ENCODE measurements at places on chromosomes 6 and 20. TPM values are rescaled to one million over a fixed set of nuclear protein-coding genes. Genes with fewer than 3 reads are reported as not detected.

The LYRM2 gene
- 33.7 TPM for total RNA-seq

The LAMA4 gene
- 2.0 TPM for total RNA-seq

The BEND3 gene
- total RNA-seq: 3.7 TPM

The LAMP5 gene
- total RNA-seq: 2.3 TPM

The RIN2 gene
- total RNA-seq: 22.8 TPM

The MOG gene
- not detected for total RNA-seq

The MYCT1 gene
- 0.61 TPM for total RNA-seq

The ROMO1 gene
- total RNA-seq: 185 TPM

The TSBP1 gene
- total RNA-seq: not detected

The TBXT gene
- total RNA-seq: not detected

The CRISP2 gene
- not detected for total RNA-seq

The OPRM1 gene
- not detected for total RNA-seq

- DNase-seq: no peak
Measured at GRCh38 chr6:16974387-16974673, 127.5 kb upstream of the STMND1 start.

DNA sequence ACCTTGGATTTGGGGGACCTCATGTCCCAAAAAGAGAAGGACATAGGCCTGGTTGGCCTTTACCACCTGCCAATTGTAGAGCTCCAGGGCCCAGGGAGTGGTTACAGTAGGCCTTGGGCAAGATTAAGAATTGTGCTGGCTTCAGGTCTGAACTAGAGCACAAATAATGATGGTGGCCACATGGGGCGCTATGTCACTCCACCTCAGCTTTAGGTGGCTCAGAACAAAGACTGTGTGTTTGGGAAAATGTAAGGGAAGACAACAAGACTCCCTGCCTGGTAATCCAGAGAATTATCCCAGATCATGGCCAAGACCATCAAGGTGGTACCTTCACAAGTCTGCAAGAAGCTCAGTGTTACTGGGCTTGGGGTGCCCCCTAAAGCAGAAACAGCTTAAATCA lies 224.9 kb upstream of the OPRM1 start:
- no peak for DNase-seq

DNA sequence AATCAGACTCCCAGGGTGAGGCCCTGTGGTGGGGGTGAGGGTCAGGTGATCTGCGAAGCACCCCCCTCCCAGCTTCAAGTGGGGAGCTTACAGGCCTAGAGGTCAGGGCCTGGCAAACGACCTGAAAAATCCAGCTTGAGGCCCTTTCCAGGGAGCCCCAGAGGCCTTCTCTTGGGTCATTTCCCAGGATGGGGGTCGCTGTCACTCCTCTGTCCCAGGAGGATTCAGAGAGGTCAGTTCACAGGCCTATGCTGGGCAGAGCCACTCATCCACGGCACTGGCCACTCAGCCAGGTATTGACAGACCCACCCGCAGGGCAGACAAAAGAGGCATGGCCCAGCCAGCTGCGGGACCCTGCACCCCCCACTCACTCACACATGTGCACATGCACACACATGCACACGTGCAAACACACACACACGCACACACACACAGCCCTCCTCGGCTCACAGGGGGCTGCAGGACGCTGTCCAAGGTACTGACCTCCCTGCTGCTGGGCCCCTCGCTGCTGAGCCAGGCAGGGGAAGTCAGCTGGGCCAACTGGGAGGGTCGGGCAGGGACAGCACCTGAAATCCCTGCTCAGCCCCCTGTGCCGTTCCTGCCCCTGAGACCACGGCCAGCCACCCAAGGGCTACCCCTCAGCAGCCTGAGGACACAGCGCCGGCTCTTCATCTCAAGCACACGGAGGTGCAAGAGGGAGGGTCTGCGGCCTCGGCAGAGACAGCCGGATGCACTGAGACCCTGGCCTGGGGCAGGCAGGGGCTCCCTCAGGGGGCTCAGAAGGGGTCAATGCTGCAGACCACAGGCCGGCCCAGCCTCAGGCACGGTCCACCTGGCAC lies 113.8 kb downstream of the TAF4 start:
- peak; percentile 15 for DNase-seq

DNA sequence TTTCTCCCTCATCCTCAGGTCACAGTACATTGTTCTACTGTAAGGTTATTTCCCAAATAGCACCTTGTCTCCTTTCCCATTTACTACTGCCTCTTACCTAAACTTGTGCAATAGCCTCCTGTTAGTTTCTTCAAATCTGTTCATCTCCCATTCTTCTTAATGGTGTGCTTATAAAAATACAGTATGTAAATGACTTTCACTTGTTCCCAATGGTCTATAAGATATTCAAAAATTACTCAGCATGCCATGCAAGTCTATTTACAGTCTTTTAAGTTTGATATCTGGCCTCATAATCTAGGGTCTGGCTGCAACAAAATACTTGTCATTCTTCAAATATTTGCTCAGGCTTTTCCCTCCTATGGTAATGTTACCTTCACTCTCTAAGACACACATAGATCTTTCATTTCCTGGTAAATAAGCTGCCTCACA lies 31.5 kb upstream of the RHAG start:
- no peak for DNase-seq

GRCh38 chr20:20003031-20003954 lies 13.9 kb upstream of the NAA20 start:
- DNase-seq: no peak

DNA sequence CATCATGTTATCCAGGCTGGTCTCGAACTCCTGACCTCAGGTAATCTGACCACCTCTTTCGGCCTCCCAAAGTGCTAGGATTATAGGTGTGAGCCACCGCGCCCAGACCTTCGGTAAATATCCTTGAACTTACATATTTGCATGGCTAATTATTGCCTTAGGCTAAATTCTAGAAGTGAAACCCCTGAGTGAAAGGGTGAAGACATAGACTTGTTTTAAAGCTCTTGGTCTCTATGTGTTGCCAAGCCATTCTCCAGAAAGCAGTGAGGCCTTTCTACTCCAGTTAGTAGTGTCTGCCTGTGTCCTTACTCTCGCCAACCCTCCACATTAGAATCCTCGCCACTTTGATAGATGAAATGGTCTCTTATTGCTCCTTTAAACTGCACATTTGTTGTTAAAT lies 2.6 kb upstream of the NOTCH4 start:
- no peak for DNase-seq

DNA sequence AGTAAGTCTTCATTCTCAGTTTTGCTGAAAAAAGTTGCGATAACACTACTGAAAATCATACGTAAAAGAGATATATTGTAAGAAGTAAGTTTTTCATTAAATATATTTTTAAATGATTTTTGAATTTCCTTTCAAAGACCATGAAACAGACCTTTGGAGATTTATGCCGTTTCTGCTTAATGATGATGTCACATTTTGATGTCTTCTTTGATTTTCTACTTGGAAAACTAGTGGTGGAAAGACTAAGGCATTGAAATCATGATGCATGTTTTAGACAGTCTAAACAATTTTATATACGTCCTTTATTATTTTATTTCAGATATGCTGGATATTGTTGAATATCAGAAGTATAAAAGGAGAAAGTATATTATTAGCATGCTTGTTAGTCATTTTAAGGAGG lies 33.7 kb downstream of the EYA4 start:
- no peak for DNase-seq

DNA sequence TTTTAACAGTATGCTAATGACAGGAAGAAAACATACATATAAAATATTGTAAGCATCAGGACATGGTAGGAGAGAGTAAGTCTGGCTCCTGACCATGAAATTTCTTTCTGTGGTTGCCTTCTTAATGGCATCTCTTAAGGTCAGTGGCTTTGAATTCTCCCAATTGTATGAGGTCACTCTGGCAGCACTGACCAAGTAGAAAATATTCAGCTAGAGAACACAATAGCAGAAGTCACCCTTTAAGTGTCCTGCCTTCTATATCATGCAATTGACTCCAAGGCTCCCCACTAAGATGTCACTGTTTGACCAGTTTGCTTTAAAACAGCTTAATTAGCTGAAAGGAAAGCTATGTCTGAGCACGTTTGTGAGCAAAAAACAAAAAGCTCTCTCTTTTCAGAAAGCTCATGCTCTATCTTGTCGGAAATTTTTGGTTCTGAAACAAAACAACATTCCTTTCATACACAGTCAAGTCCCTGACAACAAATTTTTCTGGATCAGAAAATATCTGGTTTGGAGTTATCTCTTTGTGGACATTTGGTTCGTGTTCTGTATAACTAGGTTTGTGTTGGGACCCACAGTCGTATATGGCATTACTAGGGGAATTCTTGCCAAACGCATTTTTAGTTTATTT lies 120.9 kb upstream of the IFNGR1 start:
- peak; percentile 2 for DNase-seq

GRCh38 chr20:1205802-1206201 lies 2.5 kb downstream of the C20orf202 start:
- DNase-seq: no peak

DNA sequence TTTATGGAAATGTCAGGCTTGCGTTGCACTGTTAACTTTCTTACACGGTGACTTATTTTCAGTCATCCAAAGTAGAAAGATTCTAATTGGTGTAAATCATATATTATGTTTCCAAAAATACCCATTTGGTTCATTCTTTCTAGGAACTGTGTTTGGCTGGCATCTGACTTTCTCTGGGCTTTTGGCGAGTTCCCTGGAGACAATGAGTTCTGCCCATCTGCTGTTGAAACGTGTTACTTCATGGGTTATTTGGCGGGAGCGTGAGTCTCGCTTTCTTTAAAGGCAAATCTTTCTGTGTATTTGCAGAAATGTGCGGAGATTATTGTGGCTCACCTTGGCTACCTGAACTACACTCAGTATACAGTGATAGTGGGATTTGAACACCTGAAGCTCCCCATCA lies 29.5 kb downstream of the TMEM181 start:
- no peak for DNase-seq

GRCh38 chr6:82995066-82995465 lies 70.6 kb downstream of the UBE3D start:
- no peak for DNase-seq

DNA sequence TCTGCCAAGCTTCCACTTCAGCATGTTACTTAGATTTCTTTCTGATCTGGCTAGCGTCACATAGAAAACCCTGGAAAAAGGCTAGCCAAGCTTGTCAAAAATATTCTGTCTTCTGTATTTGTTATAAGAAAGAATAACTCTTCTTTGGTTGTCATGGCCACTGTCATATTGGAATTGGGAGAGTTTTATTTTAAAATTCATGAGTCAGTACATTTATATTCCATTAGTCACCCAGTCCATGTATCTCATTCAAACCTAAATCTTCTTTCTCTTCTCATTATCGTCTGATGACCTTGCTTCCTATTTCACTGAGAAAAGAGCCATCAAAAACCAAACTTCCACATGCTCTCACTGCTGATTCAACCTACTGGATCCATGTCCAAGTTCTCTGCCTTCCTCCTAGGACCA lies 65.7 kb downstream of the EPM2A start:
- DNase-seq: peak; percentile 81

DNA sequence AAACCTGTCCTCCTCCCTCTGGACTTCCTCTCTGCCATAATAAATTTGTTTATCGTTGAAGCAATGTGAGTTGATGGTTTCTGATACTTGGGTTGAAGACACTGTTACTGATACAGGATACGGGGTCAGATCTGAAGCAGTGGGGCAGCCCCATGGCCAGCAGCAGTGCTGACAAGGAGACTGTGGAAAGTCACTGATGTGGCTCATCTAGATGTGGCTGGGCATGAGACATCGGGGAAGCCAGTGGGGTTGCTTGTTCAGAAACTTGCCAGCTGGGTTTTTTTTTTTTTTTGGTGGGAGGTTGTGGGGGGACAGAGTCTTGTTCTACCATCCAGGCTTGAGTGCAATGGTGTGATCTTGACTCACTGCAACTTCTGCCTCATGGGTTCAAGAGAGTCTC lies 2.6 kb upstream of the BPI start:
- no peak for DNase-seq

GRCh38 chr20:64176971-64177370 lies 12.7 kb downstream of the MYT1 start:
- no peak for DNase-seq

DNA sequence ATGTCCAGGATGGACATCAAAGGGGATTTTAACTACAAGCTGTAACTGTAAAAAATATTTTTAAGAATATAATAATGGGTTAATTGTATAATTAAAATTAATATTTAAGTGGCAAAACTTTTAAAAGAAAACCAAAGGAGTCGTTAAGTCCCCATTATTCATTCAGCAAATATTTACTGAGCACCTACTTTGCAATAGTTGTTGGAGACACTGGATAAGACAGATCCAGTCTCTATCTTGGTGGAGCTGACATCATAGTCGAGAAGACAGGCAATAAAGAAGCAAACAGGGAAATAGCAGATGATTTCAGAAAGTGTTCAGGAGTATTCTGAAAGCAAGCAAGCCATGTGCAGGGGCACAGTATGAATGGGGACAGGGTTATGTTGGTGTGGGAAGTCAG lies 137.0 kb downstream of the CEBPB start:
- DNase-seq: no peak

DNA sequence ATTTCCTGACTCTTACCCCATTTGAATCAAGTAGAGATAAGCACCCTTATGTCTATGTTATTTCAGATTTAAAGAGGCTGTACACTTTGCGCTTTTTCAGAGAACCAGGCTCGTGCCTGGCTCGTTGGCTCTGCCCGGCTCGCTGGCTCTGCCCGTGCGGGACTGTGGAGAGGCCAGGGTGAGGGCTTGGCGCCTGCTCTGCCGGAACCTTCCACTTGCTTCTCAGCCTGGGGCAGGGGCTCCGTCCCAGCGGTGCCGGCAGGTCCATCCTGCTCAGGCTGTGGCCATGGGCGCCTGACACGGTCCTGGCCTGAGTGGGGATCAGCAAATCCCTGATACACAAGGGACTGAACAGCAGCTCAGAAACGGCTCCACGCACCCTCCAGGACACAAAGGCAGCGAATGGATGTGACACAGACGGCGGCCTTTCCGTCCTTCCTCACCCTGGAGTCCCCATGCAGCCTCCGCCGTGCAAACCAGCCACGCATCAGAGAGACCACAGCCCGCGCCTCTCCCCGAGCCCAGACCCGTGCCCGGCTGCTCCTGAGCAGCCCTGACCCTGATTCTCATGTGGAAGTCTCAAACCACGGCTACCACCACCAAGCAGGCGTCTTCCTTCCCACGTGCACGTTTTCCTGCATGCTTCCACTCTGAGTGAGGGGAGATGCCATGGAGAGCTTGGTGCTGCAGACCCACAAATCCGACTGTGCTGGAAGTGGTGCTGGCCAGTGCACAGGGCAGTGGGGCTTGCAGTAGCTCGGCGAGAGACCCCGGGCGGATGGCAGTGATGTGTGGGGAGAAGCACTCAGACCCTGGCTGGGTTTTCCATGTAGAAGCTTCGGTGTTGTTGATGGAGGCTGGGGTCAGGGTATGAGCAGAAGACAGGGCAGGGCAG lies 233.9 kb downstream of the ERMARD start:
- no peak for DNase-seq

All from astrocyte (in vitro differentiated cells and primary cell).